ENCODE measurements at places on chromosomes 5 and 9.
A peak's percentile ranks its signal among the peaks of the same experiment; 100 is the strongest.

DNA sequence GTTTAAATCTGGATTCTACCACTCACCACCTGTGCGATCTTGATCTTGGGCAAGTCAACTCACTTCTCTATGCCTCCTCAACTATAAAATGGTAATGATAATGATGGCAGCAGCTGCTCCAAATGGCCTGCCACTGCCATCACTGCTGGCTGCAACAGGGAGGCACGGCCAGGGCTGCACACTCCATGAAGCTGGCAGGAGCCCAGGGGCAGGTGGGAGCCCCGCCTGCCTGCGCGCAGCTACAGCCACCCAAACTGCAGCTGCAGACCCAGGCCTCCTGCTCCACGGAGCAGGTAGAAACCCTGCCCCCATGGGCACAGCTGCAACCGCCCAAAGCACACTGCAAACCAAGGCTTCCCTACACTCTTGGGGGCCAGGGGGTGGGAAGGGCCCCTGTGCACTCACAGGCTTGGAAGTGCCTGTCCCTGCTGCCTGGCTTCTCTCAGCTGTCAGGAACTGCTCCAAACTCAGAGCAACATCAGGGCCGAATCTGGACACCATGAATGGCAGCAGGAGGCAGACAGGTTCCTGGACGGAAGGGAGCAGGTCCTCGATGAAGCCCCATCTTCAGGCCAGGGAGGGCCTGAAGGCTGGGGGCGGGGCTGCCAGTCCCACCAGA lies 57.6 kb downstream of the PRELID2 start:
- no peak for DNase-seq

DNA sequence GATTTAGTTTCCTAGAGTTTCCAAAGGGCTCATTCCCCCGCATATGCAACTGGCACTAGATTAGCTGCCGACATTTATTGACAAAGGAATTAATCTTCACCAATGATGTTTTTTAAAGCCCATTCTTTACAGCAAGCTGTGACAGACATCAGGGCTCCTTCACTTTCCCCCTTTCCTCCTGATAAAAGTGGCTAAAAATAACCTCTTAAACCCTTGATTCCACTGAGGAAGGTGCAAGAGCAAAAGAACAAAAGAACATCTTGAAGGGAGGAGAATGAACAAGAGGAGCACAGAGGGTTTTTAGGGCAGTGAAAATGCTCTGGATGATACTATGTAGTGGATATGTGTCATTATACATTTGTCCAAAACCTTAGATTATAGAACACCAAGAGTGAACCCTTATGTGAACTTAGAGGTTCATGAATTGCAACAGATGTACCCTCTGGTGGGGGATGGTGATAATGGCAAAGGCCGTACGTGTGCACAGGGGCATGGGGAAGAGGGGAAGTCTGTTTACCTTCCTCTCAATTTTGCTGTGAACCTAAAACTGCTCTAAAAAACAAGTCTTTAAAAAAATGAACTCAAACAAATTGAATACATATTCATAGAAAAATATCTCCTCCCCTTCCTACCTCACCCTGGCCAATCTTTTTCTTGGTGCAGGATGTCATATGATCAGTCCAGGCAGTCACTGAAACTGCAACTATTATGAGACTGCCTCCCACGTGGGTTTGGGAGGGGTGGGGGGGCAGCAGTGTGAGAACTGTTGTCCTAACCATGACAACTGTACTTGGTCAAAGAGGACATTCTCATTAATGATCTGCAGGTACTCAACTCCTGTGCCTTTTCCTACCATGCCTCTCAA lies 83.0 kb downstream of the MARCHF3 start:
- no peak for DNase-seq

GRCh38 chr9:22041775-22042174 lies 32.7 kb upstream of the CDKN2B start:
- no peak for DNase-seq

- no peak for DNase-seq
These were observed at the start of gene ASS1 for GRCh38 chr9:130444565-130445221. TSS of gene ASS1 (plus strand) at chr9:130444961. CDS start at chr9:130452229, 7,268 bp downstream.

GRCh38 chr5:80269991-80270438 lies 14.2 kb upstream of the SERINC5 start:
- DNase-seq, result no peak

- peak; percentile 40 for DNase-seq
These were observed 21.8 kb downstream of the ZBED3 start for GRCh38 chr5:77065256-77065655.

DNA sequence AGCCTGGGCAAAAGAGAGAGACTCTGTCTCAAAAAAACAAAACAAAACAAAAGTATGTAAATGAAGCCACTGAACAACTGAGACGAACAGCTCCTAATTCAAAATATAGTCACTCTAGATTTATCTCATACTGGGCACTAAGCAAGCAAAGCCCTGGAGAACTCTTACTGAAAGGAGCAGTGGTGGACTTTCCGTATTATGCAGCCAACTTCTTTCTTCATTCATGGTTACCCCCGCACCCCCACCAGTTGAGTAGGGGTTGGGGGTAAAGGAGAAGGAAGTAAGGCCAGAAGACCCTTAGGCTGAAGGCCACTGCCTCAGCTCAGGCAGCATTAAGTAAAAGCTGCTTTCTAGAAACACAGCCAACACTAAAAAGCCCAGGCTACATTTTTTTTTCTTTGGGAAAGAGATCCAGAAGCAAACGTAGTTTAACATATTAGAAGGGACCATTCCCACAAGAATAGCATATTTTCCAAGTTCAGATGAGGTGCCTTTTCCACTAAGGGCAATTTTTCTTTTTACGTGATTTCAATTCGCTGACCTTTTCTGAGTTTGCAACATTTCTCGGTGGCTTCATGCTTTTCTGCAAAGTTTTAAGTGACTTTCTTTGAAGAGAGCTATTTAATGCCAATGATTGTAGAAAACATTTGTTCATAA lies 55.3 kb downstream of the MAPKAP1 start:
- no peak for DNase-seq

DNA sequence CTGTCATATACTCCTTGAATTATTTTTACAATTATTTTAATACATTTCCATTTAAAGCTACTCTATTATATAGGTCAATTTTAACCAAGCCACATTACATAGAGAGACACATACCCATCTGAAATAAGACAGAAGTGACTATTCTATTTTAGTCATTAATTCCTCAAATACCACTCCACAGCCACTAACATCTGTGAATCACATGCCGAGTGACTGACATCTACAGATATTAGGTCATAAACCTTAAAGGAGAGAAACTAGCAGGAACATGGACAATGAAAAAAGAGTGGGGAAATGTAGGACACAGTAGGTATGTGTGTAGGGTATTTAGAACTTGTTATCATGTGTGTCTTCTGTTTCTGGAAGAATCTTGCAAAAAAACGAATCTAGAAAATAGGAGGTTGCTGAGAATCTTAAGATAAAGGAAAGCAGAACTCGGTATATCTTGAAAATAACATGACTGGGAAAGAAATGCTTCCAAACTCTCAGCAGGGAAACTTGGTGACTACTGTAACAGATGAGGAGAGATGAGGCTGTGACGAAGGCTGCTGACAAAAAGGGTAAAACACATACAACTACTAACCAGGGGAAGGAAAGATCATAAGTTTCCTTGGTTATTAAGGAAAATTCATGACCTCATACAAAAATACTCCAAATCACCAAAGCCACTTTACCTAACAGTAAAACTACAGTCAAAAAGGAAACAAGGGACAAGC lies 84.6 kb downstream of the PLPP1 start:
- no peak for DNase-seq

GRCh38 chr5:173232499-173233346 lies 2.3 kb downstream of the NKX2-5 start:
- no peak for DNase-seq
